ENCODE measurements at places on chromosomes 16 and 17.

- peak; percentile 19 for DNase-seq
These were observed 13.4 kb downstream of the HSPB9 start for GRCh38 chr17:42135664-42136653.

GRCh38 chr16:79658301-79659033, 57.9 kb upstream of the MAF start:
- no peak for DNase-seq

GRCh38 chr17:75688209-75688825, 21.2 kb downstream of the SAP30BP start:
- DNase-seq, result no peak

- no peak for DNase-seq
These were observed 99.4 kb downstream of the LITAF start for GRCh38 chr16:11487289-11487688.

DNA sequence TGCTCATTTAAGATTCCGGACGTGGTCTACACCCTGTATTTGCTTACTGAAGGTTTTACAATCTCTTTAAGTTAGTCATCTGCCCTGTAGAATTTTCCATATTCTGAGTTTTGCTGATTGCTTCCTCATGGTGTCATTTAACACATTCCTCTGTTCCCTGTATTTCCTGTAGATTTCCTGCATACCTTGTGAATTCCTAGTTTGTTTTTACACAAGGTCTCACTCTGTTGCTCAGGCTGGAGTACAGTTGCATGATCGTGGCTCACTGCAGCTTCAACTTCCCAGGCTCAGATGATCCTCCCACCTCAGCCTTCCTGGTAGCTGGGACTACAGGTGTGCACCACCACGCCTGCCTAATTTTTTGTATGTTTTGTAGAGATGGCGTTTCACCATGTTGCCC, 66.8 kb downstream of the CMIP start:
- no peak for DNase-seq

GRCh38 chr17:18368946-18369345, 5.6 kb upstream of the SHMT1 start:
- DNase-seq, result no peak

GRCh38 chr16:576197-576822, 6.5 kb downstream of the PIGQ start:
- DNase-seq, result no peak

DNA sequence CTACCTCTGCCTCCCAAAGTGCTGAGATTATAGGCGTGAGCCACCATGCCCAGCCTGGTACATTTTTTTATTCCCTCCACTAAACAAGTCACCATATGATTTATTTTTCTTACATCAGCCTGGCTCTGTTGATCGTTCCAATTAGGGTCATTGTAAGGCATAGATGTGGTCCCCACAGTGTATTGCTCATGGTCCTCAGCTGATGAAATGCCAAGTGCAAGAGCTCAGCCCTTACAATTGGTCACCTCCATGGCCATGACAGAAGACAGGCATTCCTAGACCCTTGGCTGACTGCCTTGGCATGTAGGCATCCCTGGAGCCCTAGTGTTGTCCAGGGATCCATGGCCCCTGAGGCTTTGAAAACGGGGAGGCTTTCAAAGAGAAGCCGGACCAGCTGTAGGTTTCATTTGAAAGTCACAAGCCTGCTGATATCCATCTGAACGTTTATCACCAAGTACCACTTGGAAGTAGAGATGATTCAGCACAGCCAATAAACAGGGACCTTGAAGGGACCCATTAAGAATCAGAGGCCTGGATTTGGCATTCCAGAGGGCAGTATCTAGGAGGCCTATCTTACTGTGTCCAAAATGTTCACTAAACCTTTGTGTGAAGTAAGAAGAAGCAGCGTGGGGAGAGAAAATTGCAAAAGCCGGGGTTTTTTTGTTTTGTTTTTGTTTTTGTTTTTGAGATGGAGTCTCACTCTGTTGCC, 20.6 kb upstream of the PRKCA start:
- DNase-seq, result no peak

- no peak for DNase-seq
These were observed 86.5 kb downstream of the ENGASE start for GRCh38 chr17:79160980-79161636.

- DNase-seq, result no peak
These were observed 26.0 kb upstream of the GPT2 start for GRCh38 chr16:46858151-46858550.

- DNase-seq, result no peak
These were observed 5.0 kb upstream of the NFE2L1 start for GRCh38 chr17:48043176-48043575.

DNA sequence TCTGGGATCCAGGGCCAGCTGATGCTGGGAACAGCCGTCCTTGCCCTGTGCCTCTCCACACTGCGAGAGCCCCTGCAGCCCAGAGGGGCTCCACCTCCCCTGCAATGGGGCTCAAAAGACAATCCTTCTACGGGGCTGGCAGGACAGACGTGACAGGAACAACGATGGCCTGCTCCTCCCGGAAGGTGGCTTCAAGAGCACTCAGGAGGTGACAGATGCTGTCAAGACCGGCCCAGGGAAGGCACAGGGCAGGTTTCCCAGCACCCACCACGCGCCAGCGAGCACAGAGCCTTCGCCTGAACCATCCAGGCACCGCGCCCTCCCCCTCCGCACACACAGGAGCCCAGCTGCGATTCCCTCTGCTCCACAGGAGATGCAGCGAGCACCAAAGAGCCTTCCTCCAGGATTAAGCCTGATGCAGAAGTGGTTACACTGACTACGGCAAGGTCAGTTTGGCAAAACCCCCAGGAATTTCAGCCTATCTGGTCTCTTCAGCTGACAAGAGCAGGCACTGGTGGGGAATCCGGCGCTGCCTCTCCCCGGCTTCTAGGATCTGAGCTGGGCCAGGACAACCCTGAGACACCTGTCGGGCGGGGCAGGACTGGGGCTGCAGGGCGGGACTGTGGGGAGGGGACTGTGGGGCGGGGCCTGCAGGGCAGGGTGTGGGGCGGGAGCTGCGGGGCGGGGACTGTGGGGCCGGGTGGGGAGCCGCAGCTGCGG, 103.4 kb downstream of the ZNF778 start:
- DNase-seq, result peak; percentile 67

GRCh38 chr17:39674702-39675389, 6.6 kb downstream of the PNMT start:
- no peak for DNase-seq

GRCh38 chr16:73717266-73717974, 579.2 kb upstream of the PSMD7 start:
- no peak for DNase-seq

- no peak for DNase-seq
These were observed 82.6 kb downstream of the NDEL1 start for GRCh38 chr17:8518326-8518725.

DNA sequence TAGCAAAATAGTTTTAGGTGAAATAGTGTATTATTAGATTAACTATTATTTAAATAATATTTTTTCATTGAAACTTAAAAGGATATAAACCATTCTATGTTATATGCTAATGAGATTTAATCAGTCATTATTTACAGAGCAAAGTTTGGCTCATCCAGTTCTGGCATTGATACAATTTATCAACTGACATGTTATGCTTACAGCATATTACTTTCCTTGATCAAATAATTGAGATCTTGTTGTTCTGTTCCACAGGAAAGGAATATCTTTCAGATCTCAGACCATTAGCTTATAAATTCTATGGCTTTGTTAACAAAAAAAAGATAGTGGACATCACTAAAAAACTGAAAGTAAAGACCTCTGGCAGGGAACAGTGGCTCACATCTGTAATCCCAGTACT, 403.0 kb downstream of the ZFHX3 start:
- no peak for DNase-seq

DNA sequence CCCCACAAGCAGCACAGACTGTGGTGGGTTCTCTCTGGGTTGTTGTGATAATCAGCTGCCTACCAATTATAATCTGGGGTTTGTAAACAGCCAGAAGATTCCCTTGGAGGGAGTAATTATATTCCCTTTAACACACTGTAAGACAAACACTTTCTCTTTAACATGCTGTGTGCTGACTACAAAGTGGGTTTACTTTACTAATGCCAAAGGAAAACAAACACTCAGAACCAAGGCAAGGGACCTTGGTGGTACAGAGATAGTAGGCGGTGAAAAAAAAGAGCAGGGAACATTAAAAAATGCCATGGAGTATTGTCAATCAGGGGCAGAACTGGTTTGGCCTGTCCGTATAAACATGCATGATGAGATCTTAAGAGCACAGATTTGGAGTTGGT, 3.0 kb upstream of the VAT1L start:
- DNase-seq, result no peak

- peak; percentile 95 for DNase-seq
These were observed 4.0 kb upstream of the LMF1 start for GRCh38 chr16:974611-975261.

DNA sequence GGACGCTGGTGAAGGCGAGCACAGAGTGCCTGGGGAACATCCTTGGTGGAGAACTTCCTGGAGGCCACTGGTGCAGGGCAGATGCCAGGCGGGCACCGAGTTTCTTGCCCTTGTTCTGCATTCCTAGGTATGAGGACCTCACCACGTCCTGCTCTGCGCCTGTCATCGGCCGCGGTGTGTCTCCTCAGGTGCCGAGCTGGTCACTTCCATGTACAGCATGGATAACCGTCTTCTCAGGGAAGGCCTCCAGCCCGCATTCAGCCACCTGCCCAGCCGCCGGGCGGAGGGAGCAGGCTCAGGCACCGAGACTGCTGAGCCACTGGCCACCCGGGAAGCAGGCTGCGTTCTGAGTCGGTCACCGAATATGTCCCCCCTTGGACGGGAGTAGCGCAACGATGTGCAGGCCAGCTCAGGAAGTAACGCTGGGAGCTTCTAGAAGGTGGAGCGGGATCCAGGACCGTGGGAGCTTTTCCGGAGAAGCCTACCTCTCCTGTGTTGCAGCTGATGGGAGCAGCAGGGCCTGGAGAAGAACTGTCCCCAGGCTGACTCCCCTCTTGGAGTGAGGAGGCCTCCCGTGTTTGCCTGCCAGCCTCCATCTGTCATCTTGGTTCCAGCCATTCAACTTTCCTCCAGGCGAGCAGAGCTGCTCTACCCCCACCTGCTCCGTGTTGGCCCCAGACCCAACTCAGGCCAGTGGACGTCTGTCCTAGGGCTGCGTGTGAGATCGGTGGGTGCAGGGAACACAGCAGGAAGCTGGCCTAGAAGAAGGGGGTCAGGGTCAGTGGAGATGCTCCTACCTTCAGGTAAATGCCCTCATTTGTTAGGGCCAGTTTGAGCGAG, 2.1 kb upstream of the BAIAP2 start:
- DNase-seq, result no peak

DNA sequence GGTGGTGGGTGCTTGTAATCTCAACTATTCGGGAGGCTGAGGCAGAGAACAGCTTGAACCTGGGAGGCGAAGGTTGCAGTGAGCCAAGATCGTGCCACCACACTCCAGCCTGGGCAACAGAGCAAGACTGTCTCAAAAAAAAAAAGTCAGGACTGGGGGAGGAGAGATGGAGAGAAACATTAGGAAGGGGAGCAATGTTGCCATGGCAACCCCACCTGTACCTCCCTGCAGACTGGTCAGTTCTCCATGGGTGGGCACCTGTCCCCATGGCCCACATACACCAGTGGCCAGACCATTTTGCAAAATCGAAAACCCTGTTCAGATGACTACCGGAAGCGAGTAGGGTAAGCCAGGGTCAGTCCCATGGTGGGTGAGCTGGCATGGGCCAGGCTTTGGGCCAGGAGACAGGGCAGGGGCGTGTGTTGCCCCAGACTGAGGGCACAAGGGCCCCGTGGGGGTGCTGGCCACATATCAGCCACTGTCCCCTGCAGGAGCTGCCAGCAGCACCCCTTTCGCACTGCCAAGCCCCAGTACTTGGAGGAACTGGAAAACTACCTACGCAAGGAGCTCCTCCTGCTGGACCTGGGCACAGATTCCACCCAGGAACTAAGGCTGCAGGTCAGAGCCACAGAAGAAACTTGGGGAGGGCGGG, 14.0 kb downstream of the TSNAXIP1 start:
- no peak for DNase-seq

DNA sequence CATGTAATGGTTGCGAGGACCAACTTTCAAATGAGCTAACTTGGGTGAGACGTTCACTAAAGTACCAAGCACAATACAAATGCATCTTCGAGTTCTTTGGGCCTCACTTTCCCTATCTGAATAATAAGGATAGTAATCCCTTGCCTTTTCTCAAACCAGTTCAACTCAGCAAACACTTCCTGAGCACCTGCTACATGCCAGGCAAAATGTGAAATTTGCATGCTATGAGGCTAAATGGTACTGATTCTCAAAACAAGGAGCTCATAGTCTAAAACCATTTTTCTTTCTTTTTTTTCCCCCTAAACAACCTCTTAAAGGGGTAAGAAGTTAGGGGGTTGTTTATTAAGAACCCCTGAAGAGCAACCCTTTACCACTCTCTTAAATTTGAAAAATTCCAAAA, 101.4 kb upstream of the HLF start:
- DNase-seq, result no peak

- DNase-seq, result no peak
These were observed 7.1 kb downstream of the PRSS53 start for GRCh38 chr16:31081428-31082351.

DNA sequence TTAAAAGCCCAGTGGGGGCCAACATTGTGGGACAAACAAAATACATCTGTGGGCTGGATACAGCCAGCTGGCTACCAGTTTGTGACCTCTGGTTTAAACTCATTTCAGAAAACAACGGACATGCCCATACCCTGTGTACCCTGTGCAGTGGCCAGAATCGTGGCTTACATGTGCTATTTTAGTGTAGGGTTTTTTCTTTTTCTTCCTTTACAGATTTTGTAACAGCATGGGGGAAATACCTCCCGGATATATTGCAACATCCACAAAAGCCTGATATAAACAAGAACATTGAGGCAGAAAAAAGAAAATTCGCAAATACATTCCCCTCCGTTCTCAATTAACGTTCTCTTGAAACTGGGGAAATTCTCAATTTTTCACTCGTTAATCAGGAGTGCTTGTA, 7.3 kb downstream of the HS3ST4 start:
- DNase-seq, result no peak

DNA sequence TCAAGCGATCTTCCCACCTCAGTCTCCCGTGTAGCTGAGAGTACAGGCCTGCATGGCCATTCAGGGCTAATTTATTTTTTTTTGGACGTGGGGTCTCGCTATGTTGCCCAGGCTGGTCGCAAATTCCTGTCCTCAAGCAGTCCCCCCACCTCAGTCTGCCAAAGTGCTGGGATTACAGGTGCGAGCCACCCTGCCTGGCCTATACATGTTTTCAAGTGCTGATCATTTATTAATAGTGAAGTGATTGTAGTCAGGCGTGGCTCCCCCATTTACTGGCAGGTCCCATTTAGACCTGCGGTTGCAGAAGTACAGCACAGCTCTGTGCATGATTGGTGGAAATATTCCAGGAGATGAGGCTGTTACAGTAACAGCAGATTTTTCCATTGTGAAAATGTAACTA, 8.4 kb downstream of the FOXK2 start:
- DNase-seq, result no peak

DNA sequence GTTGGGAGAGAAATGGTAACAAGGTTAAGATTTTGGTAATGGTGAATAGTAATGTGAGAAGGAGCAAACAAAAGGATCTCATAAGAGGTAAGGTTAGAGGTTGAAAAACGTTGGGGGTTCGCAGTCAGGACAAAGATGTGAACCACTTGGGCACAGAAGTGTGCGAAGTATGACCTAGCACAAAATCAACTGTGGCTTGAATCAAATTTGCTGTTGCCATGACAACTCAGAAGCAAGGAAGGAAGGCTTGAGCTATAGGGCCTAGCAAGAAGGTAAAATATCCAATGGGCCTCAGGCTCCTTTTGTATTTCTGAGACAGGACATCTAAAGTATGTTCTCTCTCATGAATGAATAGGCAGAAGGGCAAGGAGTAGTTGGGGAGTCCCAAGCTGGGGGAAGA, 24.5 kb upstream of the TEKT1 start:
- DNase-seq, result no peak
